ENCODE measurements at places on chromosomes 2 and 18. TPM values are rescaled to one million over a fixed set of nuclear protein-coding genes. Genes with fewer than 3 reads are reported as not detected.

The GPR155 gene
- 4.4 TPM for polyA plus RNA-seq

The DCC gene
- not detected for polyA plus RNA-seq

The CD8B gene
- polyA plus RNA-seq, result 0.31 TPM

The UGT1A6 gene
- not detected for polyA plus RNA-seq

DNA sequence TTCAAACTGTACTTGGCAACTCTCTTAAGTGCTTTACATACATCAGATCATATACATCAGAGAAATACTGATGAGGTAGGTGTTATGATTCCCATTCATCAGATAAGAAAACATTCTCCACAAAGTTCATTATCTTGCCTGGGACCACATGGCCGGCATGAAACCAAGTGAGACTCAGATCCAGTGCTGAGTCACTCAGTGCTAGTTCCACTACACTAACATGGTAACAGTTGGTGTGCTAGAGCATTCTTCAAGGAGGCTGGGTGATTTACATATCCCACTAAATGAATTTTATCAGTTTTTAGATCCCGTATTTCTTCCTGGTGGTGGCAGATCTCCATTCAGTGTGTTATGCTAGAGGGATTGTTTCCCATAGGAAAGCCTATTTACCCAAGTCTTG, 772.0 kb downstream of the CNTNAP5 start:
- no peak overlapping the region for H3K4me3 ChIP-seq
- no peak for DNase-seq
- H3K27ac ChIP-seq, result no peak overlapping the region

- peaks cover 38% of the 10 kb centered on the region for H3K4me1 ChIP-seq
- H3K4me3 ChIP-seq, result peak overlapping the region; percentile 91
- H3K27ac ChIP-seq, result peak overlapping the region; percentile 95
- H3K36me3 ChIP-seq, result peaks cover 7% of the 10 kb centered on the region
- DNase-seq, result peak; percentile 79
Measured at GRCh38 chr2:68362069-68362468, 3.0 kb upstream of the PLEK start.

- H3K4me3 ChIP-seq, result no peak overlapping the region
- no peaks in the 10 kb centered on the region for H3K4me1 ChIP-seq
- no peak for DNase-seq
- no peaks in the 10 kb centered on the region for H3K36me3 ChIP-seq
Measured at GRCh38 chr2:96092951-96093350, 23.4 kb downstream of the ADRA2B start.

DNA sequence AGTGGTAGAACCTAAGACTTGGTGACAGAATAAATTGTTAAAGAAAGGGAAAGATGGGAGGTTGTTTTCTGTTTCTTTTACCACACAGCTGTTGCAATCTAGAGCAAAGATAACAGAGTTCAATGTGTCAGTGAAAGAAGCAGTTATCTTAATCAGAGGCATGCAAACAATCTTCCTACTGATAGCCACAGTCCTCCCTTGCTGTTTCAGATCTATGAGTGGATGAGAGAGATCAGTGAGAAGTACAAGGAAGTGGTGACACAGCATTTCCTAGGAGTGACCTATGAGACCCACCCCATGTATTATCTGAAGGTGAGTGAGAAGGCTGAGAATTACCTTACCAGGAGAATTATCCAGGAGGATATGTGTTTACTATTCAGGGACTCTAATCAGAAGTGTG, 15.9 kb downstream of the CPO start:
- peaks cover 5% of the 10 kb centered on the region for H3K36me3 ChIP-seq
- H3K4me3 ChIP-seq, result no peak overlapping the region
- H3K27me3 ChIP-seq, result no peaks in the 10 kb centered on the region
- no peaks in the 10 kb centered on the region for H3K4me1 ChIP-seq
- no peak for DNase-seq

DNA sequence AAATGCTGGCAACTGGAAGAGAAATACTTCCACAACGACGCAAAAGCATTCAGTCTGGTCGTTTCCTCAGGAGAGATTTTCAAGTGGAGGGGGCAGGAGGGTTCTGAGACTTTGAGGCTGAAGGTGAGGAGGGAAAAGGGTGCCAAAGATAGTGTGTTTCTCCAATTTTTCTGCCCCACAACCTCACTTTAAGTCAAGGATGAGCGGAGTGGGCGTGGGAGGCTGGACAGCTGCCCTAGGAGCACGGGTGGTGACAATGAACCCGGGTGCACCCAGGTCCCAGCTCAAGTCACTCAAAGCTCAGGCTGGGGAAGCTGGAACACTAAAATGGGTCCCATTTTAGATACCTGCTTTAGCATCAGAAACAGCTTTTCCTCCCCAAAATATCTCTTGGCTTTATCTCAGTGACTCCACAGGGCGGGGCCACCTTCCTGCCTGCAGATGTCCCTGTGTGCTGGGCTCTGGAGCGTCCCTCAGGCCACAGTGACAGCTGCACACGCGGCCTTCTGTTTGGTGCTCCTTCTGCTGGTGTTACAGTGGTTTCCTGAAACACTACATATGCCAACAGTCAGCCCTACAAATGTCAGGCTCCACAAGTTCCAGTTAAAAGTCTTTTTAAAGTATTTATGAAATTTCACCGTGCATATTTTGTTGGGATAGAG, 1.4 kb upstream of the MBP start:
- H3K4me1 ChIP-seq, result peaks cover 41% of the 10 kb centered on the region
- H3K4me3 ChIP-seq, result peak overlapping the region; percentile 80
- peak overlapping the region; percentile 79 for H3K27ac ChIP-seq
- no peaks in the 10 kb centered on the region for H3K27me3 ChIP-seq
- no peaks in the 10 kb centered on the region for H3K36me3 ChIP-seq

DNA sequence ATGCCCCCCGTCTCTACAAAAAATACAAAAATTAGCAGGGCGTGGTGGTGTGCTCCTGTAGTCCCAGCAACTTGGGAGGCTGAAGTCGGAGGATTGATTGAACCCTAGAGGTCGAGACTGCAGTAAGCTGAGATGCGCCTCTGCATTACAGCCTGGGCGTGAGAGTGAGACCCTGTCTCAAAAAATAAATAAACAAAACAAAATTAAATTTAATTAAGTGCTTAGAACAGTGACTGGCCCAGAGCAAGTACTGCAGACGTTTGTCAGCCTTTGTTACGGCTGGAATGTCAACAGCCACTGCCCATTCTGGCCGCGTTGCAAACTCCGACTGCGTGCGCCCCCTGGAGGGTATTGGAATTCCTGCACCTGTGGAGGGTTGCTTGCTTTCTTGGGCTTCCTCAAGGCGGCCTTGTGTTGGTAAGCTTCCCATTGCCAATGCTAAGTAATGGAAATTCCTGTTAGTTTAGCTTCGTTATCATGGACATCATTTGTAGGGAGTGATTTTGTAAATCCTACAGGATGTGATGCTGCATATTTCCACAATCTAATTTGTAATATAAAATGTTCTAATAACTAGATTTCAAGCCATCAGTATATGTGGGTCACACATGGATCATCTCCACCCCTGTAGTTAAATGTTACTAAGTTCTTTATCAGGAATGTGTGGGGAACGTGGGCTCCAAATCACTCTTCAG, 15.9 kb upstream of the ATP6V1B1 start:
- no peaks in the 10 kb centered on the region for H3K4me1 ChIP-seq
- no peak overlapping the region for H3K4me3 ChIP-seq
- H3K27ac ChIP-seq, result no peak overlapping the region
- H3K27me3 ChIP-seq, result peaks cover 29% of the 10 kb centered on the region
- H3K36me3 ChIP-seq, result no peaks in the 10 kb centered on the region
- DNase-seq, result peak; percentile 16

- no peaks in the 10 kb centered on the region for H3K4me1 ChIP-seq
- no peak overlapping the region for H3K4me3 ChIP-seq
- no peaks in the 10 kb centered on the region for H3K36me3 ChIP-seq
- H3K27ac ChIP-seq, result no peak overlapping the region
- DNase-seq, result no peak
Measured at GRCh38 chr2:69242651-69243051, 144.4 kb downstream of the GFPT1 start.

- H3K4me1 ChIP-seq, result peaks cover 2% of the 10 kb centered on the region
- DNase-seq, result no peak
- H3K36me3 ChIP-seq, result peaks cover 11% of the 10 kb centered on the region
- no peak overlapping the region for H3K27ac ChIP-seq
Measured at GRCh38 chr18:23059541-23060465, 75.5 kb upstream of the CABLES1 start.

GRCh38 chr18:28691496-28691840, 514.5 kb upstream of the CDH2 start:
- no peaks in the 10 kb centered on the region for H3K27me3 ChIP-seq
- H3K36me3 ChIP-seq, result no peaks in the 10 kb centered on the region
- no peak for DNase-seq
- no peak overlapping the region for H3K4me3 ChIP-seq
- no peaks in the 10 kb centered on the region for H3K4me1 ChIP-seq

DNA sequence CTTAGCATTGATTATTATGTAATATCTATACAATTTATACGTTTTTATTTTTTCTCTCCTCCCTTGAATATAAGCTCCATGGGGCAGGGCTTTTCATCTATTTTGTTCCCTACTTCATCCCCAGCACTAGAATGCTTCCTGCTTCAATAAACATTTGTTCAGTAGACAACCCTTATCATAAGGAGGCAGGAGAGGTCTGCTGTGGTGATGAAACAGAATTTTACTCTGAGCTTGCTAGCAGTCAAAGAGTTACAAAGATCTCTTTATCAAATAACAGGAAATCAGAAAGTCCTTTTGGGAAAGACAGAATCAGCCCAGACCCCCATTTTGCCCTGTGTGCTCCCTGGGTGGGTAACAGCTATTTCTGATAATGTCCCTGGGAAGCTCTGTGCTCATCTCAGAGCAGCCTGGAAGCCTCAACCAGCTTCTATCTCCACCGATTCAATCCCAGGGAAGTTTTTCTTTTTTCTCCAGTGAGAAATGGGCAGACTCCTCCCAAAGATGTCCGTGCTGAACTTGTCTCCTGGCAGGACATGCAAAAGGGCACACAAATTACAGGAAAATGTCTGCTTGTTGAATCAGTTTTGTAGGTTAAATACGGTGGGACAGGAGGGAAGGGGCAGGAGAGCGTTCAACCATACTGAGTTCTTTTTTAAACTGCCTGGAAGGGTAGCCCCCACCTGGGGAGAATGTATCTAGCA, 84.7 kb upstream of the PKDCC start:
- peaks cover 4% of the 10 kb centered on the region for H3K4me1 ChIP-seq
- H3K4me3 ChIP-seq, result no peak overlapping the region
- peaks cover 19% of the 10 kb centered on the region for H3K27me3 ChIP-seq
- no peak for DNase-seq
- H3K27ac ChIP-seq, result no peak overlapping the region
- H3K36me3 ChIP-seq, result no peaks in the 10 kb centered on the region

DNA sequence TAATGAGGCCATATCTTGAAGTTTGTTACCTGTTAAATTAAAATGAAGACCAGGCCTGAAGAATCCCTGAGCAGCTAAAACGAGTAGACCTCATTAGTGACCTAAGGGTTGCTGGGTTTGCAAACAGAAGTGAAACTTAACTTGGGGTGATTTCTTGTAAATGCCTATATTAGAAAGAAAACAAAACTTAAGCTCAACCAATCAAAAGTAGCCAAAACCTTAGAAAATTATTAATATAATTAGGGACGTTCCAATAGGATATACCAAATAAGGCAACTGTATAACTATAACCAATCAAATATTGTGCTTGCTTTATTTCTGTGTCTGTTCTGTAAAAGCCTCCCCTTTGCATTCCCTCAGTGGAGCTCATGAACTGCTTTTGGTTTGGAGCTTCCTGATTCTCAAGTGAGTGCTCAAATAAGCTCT, 137.9 kb upstream of the VRK2 start:
- H3K4me1 ChIP-seq, result peaks cover 24% of the 10 kb centered on the region
- H3K36me3 ChIP-seq, result peaks cover 6% of the 10 kb centered on the region
- peak; percentile 48 for DNase-seq
- H3K27me3 ChIP-seq, result no peaks in the 10 kb centered on the region

- H3K27me3 ChIP-seq, result no peaks in the 10 kb centered on the region
- no peak for DNase-seq
- H3K27ac ChIP-seq, result no peak overlapping the region
- peaks cover 4% of the 10 kb centered on the region for H3K4me1 ChIP-seq
Measured at GRCh38 chr18:74351354-74351753, 35.7 kb downstream of the C18orf63 start.

DNA sequence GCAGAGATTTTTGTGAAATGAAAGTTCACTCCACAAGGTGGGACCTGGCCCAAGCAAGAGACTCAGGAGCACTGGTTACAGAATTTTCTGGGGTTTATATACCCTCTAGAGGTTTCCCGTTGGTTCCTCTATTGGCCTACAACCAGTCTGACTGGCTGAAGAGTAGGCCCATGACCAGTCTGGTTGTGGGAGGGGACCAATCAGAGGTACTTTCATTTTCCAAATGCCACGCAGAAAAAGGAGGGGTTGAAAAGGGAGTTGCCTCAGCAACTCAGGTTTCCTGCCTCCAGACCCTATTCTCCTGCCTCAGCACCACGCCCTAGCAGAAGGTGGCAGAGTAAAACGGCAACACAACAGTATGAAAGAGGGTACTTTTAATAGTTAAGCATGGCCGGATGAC, 98.4 kb downstream of the COLEC12 start:
- no peak for DNase-seq
- no peaks in the 10 kb centered on the region for H3K4me1 ChIP-seq
- peak overlapping the region; percentile 16 for H3K27ac ChIP-seq

DNA sequence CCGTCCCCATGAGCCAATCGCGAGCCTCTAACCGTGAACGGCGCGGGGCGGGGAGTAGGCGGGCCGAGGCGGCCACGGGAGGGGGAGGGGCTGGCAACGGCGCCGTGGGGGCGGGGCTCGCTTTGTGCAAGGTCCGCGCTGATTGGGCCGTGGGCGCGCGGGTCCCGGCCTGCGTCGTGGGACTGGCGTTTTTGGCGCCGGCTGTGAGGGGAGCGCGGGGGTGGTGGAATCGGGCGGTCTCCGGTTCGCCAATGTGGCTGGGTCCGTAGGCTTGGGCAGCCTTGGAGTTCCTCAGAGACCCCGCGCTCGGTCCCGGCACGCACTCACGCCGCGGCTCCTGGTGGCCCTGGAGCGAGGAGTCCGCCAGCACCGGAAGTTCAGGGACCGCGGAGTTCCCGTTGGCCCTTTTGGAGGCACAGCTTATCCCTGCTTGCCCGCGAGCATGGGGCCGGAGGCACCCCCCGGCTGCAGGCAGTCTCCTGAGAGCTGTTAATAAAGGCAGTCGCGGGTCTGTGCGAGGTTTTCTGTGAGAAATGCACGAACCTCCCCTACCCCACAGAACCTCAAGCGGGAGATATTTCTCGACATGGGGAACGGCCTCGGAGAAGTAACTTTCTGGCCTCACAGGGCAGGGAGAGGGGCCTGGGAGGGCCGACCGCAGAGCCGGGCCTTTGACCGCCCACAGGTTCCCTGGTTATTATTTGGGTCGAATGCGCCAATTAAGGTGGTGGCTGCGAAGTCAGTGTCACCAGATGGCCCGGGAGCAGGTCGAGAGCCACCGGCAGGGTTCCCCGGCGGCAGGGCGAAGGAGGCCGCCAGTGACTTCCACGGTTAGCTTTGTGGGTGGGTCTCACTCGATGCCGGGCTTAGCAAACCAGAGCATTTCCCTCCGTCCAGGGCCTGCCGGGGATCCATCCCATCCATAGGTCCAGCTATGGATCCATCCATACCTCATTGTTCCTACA, 574 bp upstream of the NCL start:
- H3K27me3 ChIP-seq, result no peaks in the 10 kb centered on the region
- DNase-seq, result peak; percentile 95
- peaks cover 32% of the 10 kb centered on the region for H3K36me3 ChIP-seq
- peak overlapping the region; percentile 98 for H3K4me3 ChIP-seq
- H3K4me1 ChIP-seq, result peaks cover 39% of the 10 kb centered on the region
- H3K27ac ChIP-seq, result peak overlapping the region; percentile 98

GRCh38 chr2:156321243-156321904, 11.1 kb downstream of the NR4A2 start:
- peak overlapping the region; percentile 71 for H3K27ac ChIP-seq
- H3K4me3 ChIP-seq, result peak overlapping the region; percentile 76
